ENCODE measurements at places on chromosomes 3 and 15. TPM values are rescaled to one million over a fixed set of nuclear protein-coding genes. Genes with fewer than 3 reads are reported as not detected.

DNA sequence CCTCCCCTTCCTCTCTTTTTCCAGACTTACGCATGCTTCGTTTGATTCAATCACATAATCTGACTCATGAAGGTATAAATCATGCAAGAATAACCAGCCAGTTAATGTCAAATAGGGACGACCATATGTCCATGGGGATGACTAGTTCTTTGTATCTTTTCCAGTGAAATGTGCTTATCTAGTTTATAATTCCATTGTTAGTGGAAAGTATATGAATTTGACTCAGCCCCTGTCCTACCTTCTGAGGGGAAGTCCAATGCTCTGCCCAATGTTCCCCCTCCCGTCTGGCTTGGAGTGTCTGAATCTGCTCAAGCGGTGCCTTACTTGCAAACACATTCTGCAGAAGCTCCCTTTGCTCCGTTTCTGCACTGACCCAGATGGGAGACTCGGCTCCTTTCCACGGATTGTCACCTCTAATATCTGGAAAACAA lies 55.0 kb upstream of the EPHB3 start:
- DNase-seq: no peak

DNA sequence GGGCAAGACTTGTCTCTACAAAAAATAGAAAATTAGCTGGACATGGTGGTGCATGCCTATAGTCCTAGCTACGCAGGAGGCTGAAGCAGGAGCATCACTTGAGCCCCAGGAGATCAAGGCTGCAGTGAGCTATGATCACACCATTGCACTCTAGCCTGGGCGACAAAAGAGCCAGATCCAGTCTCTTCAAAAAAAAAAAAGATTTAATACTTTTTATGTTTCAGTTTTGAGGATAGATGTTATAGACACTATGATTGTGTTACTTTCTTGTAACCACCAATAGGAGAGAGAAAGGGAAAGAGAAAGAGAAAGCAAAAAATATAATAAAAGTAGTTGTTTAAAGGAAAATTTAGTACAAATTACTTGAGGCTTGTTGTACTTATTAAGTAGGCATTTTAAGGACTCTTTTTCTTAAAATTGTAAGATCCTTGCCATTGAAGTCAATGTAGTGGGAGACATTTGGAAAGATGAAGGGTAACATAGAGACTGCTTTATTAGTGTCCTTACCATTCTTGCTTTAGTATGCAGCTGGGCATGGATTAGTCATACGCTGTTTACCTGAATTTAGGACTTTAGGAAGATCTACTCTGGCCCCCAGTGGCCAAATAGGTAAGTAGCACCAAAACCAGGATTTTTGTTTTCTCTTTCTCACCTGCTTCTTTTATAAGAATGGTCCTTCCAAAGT lies 35.1 kb upstream of the ZDHHC23 start:
- peak; percentile 29 for DNase-seq

The FBXO22 gene
- total RNA-seq: 63.6 TPM

The ANO10 gene
- 16.3 TPM for total RNA-seq

DNA sequence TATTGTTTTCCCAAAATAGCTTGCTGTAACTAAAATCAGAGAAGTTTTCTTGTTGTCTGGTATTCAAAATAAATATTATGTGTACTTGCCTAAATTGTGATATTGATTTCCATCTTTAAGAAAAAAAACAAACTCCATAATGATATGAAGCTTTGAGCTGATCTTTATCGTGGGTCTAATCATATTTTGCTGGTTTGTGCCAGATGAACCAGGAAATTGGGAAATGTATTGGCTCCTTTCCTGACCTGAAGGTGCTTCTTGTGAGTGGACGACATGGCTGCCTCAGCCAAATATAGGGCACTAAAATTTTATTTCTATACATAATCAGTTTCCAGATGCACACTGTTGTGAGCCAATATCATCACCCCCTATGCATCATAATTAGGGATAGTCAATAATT lies 113.3 kb downstream of the DIPK2A start:
- no peak for DNase-seq

DNA sequence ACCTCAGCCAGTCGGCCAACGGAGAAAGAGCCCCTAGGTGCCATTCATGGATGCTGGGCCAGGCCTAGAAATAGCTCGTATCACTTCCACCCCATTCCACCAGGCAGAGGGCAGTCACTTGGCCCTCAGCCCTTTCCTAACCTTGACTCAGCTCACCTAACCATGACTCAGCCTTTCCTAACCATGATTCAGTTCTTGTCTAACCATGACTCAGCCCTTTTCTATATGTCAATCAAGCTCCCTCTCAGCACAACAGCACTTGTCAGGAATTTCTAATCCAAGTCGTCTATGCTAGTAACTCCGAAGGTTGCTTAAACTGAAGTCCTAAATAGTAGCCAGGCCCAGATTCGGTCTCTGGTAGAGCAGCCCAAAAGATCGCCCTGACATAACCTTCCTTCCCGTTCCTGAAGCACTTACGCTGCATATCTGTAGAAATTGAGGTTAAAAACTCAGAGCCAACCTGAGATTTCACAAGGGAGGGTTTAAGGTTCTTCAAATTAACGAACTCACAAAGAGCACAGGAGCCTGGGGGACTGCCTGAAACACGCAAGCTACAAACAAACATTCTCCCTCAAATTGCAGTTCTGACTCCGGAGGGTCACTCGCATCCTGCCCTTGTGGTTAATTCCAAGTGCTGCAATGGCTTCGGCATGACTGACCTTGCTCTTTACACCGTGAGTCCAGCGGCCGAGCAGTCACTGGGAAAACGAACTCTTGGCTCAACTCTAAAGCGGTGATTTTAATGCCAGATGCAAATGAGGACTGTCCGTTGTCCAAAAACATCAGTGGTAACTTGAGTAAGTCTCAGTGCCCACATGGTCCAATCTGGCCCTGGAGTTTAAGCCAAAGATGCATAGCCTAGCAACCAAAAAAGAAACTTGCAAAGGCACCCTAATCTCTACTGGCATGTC lies 99.9 kb downstream of the ADAMTS17 start:
- no peak for DNase-seq

- DNase-seq: no peak
Measured at GRCh38 chr15:58910456-58910855, 23.0 kb downstream of the SLTM start.

Measured in SJSA1 (cell line).